Left forelimb (tissue), 1 donor: ENCODE measurements at places on chromosomes 1 and 21.
A peak's percentile ranks its signal among the peaks of the same experiment; 100 is the strongest.

GRCh38 chr1:231020816-231021215, 19.2 kb downstream of the FAM89A start:
- no peak for DNase-seq

GRCh38 chr1:93910305-93910704, 1.1 kb upstream of the GCLM start:
- no peak for DNase-seq

DNA sequence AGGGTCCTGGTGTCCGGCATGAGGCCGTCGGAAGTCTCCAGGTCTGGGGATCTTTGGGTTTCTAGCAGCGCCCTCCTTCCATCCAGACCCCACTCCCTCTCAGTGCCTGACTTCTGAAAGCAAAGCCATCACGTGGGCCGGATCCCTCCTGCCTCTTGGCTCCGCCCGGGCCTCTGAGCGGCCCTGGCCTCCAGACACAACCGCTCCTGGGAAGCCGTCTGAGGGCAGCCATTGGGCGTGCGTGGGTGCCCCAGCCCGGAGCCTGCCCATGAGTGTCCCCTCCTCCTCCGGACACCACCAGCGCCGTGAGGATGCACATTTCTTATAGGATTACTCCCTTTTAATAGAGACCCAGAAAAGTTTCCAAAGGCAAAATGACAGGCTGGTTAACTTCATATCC, 137.0 kb upstream of the ARHGEF16 start:
- DNase-seq = no peak

DNA sequence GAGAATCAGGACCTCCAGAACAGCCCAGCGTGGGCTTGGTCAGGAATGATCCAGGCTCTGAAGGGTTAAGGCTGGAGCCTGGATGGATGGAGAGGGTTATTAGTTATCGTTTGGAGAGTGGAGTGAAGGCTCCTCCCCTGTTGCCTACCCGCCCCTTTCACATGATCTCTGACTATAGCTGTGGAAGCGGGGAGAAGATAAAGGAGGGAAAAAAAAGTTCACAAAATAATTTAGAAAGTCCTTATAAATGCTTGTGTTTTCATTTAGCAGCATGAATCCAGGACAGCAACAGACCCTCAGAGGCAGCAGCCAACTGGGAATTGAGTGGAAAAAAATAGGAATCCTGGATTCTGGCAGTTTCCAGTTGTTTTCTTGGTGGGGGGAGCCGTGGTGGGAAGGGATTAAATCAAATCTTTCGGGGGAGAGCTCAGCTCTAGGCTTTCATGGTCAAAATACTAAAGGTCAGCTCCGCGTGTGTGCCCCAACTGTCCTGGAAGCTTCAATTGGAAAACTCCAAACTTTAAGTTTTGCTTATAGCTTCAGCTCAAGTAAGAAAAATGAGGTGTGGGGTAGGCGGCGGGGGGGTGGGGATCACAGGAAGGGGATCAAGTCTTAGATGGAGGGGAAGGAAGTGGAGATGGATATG, 595 bp upstream of the DDR2 start:
- DNase-seq = peak; percentile 81

- DNase-seq = no peak
These were observed 80.9 kb upstream of the SYT6 start for GRCh38 chr1:114234408-114235124.

DNA sequence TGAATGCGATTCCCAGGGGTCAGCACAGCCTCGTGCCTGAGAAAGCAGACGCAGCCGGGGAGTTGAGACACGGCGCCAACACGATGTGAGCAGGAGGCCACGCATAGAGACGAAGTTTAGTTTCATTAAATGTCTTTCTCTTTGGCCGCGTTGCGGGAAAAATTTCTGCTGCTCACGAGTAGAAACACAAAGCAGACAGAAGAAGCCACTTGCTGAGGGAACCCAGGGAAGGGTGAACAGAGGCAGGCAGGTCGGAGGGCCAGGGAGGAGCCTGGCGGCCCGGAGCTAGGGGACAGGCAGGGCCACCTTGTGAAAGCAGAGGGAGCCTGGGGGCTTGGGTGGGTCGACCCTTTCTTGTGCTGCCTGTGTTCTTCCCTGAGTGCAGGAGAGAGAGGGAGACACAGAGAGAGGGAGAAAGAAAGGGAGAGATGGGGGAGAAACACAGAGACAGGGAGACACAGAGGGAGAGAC, 33.2 kb downstream of the POFUT2 start:
- no peak for DNase-seq

DNA sequence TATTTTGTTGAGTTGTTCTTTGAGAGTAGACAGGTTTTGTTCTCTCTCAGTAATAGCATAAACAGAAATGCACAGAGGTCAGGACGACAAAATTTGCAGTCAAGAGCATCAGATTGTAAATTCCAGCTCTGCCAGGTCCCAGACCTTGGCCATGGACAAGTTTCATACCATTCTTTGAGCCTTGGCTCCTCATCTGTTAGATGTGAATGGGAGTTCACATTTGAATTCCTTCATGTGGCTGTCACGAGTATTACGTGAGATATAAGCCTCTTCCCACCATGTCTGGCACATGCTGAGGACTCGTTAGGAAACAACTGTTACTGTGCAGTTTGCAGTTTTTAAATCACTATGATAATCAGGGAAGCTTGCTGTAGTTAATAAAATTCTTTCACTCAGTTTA, 93.2 kb upstream of the KCTD3 start:
- no peak for DNase-seq

GRCh38 chr1:198876371-198876871, 237.6 kb downstream of the PTPRC start:
- no peak for DNase-seq

DNA sequence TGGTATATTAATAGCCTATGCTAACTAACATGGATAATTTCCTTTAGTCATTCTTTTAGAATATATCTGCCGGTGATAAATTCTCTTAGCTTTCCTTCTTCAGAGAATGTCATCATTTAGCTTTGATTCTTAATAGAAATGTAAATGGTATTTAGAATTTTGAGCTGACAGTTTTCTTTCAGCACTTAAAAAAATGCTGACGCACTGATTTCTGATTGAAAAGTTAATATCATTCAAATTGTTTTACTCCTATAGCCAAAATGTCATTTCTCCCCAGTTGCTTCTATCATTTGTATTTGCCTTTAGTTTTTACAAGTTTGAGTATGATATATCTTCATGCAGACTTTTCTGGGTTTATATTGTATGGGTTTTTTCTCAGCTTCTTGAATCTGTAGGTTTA, 668.0 kb downstream of the LTN1 start:
- no peak for DNase-seq

DNA sequence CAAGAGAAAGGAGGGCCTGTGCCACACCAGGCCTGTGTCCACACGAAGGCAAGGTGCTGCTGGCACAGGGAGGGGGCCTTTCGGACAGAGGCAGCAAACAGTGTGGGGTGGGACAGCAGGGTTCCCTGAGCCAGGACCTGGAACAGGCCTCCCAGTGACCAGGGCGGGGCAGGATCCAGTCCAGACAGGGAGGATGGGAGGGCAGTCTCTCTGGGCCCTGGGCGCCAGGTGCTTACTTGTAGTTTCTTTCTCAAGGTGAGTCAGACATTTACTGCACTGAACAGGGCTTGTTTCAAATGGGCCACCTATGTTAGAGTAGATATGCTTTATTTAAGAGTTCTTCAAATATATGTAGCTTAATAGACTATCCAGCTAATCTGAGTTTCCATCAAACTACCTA, 52.8 kb upstream of the STUM start:
- peak; percentile 65 for DNase-seq

GRCh38 chr1:91744953-91745639, 140.9 kb downstream of the TGFBR3 start:
- no peak for DNase-seq

DNA sequence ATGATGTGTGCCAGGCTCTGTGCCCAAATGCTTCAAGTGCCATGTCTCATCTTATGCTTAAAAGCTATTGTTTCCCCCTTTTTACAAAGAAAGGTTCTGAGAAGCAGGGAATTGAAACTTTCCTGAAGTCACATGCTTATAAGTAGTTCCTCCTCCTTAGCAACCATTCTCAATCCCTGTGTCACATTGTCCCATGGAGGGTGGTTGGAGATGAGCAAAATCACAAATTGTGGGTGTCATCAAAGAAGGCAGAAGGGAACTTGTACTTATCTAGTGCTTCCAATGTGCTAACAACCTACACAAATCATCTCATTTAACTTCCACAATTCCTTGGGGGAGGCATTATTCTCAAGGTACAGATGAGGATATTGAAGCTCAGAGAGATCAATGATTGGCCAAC, 10.1 kb upstream of the ERICH3 start:
- DNase-seq = no peak

DNA sequence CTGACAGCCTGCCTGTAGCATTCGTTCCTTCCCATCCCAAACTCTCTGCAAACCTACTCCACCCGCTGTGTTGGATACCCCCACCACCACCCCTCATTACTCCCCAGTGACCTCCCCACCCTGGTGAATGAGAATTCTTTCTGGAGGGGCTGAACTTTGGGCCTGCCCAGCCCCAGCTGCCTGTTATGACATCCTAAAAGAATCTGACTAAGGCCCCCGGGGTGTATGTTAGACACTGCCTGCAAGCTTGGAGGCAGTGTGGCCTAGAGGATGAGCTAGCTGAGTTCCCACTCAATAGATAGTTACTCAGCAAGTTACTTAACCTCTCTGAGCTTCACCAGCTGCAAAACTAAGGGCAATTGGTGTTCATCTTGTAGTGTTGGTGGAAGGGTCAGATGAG, 110.2 kb upstream of the FGGY start:
- DNase-seq = no peak
